ENCODE measurements at places on chromosomes 13 and 19. TPM values are rescaled to one million over a fixed set of nuclear protein-coding genes. Genes with fewer than 3 reads are reported as not detected.

DNA sequence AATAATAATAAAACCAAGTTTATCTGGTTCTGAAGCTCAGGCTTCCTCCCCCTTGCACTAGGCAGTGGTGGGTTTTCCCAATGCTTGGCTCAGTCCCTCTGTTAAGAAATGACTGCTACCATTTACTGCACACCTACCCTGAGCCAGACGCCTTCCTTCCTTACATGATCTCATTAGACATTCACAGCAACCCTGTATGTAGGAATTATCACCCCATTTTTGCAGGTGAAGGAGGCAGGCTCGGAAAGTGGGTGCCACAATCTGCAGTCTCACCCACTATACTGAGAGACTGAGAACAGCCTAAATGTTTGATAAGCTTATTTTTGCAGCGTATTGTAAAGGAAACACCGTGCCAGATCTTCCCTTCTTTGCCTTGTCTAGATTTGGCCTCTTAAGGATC, 18.3 kb upstream of the CACNG8 start:
- no peak overlapping the region for H3K27ac ChIP-seq
- no peaks in the 10 kb centered on the region for H3K4me1 ChIP-seq
- peaks cover 11% of the 10 kb centered on the region for H3K27me3 ChIP-seq
- no peaks in the 10 kb centered on the region for H3K36me3 ChIP-seq

DNA sequence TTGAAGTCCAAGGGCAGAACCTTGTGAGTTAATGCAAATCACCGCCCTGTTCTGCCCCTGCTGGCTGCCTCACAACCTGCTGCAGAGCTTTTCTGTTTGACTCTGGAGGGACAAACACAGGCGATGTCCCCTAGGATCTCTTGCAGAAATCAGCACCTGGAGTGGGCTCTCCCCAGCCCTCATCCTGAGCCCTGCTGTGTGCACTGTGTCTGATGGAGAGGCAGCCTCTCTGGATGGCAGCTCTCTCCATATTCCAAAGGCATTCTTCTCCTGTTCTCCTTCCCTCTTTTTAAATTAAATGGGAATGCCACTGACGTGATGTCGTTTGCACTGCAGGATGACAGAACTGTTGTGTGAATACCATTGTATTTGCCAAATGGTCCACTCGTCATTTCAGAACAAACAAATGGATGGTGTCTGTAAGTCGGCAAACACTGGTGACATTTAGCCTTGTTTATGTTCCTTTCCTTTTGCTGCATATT, 184.1 kb downstream of the ZNF536 start:
- no peak overlapping the region for H3K4me3 ChIP-seq
- no peaks in the 10 kb centered on the region for H3K4me1 ChIP-seq
- H3K27me3 ChIP-seq = no peaks in the 10 kb centered on the region
- H3K36me3 ChIP-seq = no peaks in the 10 kb centered on the region
- H3K27ac ChIP-seq = no peak overlapping the region

- H3K27me3 ChIP-seq = no peaks in the 10 kb centered on the region
- H3K4me1 ChIP-seq = peaks cover 35% of the 10 kb centered on the region
- H3K4me3 ChIP-seq = no peak overlapping the region
- H3K27ac ChIP-seq = peak overlapping the region; percentile 86
- peaks cover 6% of the 10 kb centered on the region for H3K36me3 ChIP-seq
Measured at GRCh38 chr19:46718157-46718933, 1.4 kb upstream of the PRKD2 start.

ZGLP1 gene
- total RNA-seq = 4.6 TPM

DNA sequence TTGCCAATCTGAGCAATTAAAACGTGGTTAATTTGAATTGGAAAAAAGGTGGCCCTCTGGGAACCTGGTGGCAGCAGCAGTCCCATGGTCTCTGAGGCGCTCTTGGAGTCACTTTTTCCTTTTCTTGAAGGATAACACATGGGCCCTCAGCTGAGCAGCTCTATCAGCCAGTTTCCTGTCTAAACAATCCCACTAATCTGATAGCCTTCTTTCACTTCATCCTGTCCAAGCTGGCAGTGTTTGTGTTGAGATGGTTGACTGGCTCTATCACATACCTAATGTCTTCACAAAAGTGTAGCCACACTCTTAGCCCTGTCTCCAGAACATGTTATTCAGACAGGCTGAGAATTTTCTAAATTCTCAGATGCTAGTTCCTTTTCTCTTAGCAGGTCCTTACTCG, 10.7 kb downstream of the MZT1 start:
- no peaks in the 10 kb centered on the region for H3K27me3 ChIP-seq
- no peak overlapping the region for H3K4me3 ChIP-seq
- DNase-seq = no peak
- H3K27ac ChIP-seq = no peak overlapping the region
- H3K36me3 ChIP-seq = peaks cover 3% of the 10 kb centered on the region

GRCh38 chr13:93690139-93690538, 463.5 kb downstream of the GPC6 start:
- no peaks in the 10 kb centered on the region for H3K36me3 ChIP-seq
- no peak overlapping the region for H3K27ac ChIP-seq
- DNase-seq = no peak
- no peaks in the 10 kb centered on the region for H3K4me1 ChIP-seq
- no peaks in the 10 kb centered on the region for H3K27me3 ChIP-seq
- H3K4me3 ChIP-seq = no peak overlapping the region

DNA sequence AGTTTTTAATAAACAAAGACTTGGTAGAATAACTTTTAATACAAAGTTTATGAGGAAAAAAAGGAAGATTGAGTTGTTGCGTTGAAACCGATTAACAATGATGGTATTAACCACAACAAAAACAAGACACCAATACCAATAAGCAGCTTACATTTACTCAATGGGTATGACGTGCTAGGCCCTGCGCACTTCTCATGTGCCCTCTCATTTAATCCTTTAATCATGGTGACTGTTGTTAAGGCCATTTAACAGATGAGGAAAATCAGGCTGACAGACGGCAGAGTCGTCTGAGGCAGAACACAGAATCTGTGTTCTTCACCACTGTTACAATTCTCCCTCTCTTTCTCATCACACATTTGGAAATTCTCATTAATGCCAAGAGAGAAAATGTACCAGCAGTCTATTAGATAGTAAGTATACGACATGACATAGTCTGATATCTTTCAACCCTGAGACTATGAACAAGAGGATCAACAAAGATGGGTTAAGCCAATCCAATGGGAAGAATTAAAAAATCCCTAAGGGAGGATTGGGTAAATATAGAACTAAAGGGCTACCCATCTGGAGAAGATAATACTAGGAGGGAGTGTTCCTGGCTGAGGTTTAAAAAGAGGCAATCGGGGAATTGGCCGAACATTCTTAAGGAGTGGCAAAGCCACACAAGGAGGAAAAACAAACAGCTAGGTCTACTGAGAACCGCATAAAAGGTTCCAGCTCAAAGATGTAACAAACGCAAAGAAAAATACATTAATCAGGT, 54.0 kb downstream of the DOCK9 start:
- H3K36me3 ChIP-seq = no peaks in the 10 kb centered on the region
- H3K27ac ChIP-seq = no peak overlapping the region
- no peak overlapping the region for H3K4me3 ChIP-seq
- no peak for DNase-seq

DNA sequence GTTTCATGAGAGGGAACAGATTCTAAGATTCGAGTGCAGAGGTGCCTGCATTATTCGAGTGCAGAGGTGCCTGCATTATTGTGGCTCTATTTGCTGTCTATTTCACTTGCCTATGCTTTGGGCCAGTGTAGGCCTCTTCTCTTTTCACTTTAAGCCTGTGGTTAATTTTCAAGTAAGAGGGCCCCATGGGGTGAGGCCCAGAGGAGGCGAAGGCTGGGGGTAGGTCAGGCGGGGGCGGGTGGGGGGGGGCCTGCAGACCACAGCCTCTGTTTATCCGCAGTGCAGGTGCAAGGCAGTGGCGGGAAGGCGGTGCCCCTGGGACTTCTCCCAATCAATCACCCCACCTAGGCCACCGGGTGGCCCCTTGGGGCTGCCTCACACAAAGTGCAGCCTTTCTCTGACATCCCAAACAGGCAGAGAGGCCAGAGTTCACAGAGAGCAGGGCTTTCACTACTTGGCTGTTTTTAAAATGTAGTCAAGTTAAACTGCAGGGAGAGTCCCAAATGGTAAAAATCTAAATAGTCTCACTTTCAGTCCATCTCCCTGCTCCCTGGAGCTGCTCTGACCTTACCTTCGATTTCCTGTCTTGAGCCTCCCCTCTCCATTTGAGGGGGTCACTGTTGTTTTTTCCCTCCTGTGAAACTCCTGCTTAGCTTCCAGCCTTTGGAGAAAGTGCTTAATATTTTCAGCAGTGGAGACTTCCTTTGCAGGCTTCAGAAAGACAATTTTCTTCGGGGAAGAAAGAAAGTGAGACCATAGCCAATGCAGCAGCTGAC, 249.0 kb downstream of the DLEU7 start:
- no peak overlapping the region for H3K4me3 ChIP-seq
- peaks cover 8% of the 10 kb centered on the region for H3K4me1 ChIP-seq

ETV2 gene
- total RNA-seq = not detected

SPACA4 gene
- not detected for total RNA-seq

ZNF792 gene
- 4.0 TPM for total RNA-seq

DNA sequence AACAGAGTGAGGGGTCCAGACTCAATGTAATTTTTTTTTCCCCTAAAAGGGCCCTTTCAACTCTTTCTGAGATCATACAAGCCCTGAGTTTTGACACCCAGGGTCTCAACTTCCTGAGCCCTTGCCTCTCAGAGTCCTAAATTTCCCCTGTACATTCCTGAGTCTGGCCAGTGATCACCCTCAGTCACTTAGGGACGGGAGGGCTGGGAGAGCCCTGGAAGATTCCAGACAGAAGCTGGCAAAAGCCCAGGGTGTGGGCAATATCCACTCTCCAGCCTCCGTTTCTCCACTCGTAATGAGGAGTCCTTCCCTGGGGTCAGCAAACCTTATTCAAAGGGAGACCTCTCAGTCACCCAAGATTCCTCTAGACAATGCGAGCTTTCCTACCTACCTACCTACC, 1.6 kb downstream of the PPP1R13L start:
- H3K36me3 ChIP-seq = no peaks in the 10 kb centered on the region
- H3K4me1 ChIP-seq = peaks cover 51% of the 10 kb centered on the region
- H3K27ac ChIP-seq = peak overlapping the region; percentile 96
- no peaks in the 10 kb centered on the region for H3K27me3 ChIP-seq

- H3K4me1 ChIP-seq = no peaks in the 10 kb centered on the region
- no peaks in the 10 kb centered on the region for H3K36me3 ChIP-seq
- no peak overlapping the region for H3K4me3 ChIP-seq
- DNase-seq = no peak
Measured at GRCh38 chr13:66915596-66916185, 314.4 kb downstream of the PCDH9 start.

DNA sequence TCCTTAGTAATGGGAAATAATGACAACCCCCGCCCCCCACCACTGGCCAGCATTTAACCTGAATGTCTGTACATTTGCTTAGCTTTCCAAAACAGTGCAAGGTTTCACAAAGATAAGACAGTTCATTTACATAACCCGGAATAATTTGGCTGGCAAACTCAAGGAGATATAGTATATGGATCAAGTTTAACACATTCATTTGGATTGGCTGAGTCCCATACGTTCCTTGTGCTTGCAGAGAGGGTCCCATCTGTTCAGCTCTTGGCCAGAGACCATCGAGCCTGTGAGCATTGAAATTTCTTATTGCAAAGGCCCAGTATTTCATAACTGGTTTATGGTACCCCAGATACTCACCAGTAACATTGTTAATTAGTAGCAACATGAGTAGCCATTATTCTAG, 116.5 kb downstream of the GPC6 start:
- H3K27me3 ChIP-seq = no peaks in the 10 kb centered on the region
- H3K4me1 ChIP-seq = no peaks in the 10 kb centered on the region
- no peak overlapping the region for H3K27ac ChIP-seq
- H3K36me3 ChIP-seq = no peaks in the 10 kb centered on the region
- H3K4me3 ChIP-seq = no peak overlapping the region

MEIS3 gene
- total RNA-seq = 2.3 TPM

Measured in body of pancreas (tissue), 4 donors.